ENCODE measurements at places on chromosomes 12 and 14.

DNA sequence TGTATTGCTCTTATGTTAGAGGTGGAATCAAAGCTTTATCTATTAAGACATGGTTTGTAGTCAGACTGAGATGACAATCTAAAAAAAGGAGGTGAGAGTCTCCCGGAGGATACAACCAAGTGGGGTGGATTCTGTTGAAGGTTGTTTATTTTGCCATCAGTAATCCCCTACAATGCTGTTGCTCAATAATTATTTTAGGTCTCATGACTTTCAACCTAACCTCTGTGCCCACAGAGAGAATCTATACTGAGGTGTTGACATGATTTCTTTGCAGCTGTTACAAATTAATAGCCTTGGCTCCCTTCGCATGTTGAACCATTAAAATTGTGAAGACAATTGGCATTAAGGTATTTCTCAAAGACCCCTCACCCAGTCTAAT lies 28.7 kb upstream of the FOS start:
- DNase-seq, result no peak

GRCh38 chr14:89336338-89336737 lies 80.7 kb downstream of the FOXN3 start:
- DNase-seq, result no peak

DNA sequence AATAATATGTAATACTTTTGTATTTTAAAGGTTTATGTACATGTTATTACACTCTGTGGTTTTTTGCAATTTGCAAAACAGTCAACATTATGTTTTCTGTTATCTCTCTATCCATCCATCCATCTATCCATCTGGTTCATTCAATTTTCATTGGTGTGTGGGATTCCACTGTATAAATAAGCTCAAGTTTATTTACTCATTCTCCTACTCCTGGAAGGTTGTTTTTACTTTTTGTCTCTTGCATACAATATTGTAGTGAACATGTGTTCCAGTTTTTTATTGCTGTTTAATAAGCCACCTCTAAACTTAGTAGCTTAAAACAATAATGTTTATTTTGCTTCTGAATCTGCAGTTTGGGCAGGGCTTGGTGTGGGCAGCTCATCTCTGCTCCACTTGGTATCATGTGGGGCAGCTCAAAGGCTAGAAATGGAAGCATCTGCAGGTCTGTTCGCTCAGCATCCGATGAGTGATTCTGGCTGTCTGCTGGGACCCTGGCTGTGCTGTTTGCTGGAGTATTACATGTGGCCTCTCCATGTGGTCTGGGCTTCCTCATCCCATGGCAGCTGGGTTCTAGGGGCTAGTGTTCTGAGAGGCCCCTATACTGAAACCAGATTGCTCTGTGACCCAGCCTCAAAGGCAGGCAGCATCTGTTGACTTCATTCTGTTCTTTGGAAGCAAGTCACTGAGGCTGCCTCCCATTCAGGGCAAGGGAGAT lies 98.8 kb downstream of the SLC25A47 start:
- no peak for DNase-seq

- no peak for DNase-seq
Measured at GRCh38 chr12:6416596-6416995, 28.2 kb upstream of the CD27 start.

- DNase-seq, result no peak
Measured at GRCh38 chr14:29868000-29868399, 59.6 kb downstream of the PRKD1 start.

DNA sequence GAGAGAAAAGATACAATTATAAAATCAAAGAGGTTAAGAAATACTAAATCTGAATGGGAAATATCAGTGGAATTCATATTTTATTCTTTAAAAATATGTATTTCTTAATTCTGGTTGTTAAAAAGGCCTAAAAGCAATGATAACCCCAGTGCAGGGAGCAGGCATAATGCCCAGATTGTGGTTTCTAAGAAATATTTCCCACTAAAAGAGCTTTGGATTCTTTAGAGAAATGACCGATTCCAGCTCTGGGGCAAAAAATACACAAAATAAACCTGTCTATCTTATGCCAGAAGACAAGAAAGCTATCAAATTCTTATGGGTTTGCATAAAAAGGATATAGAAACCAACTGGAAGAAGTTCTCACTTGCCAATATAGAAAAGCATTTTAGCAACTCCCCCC lies 71.6 kb downstream of the PDE6H start:
- DNase-seq, result no peak

Measured in stimulated activated CD4-positive, alpha-beta T cell treated with anti-CD3 and anti-CD28 coated beads, Interleukin-4, amount 100 ng/mL, for 24 hours (primary cell).